Activated CD4-positive, CD25-positive, alpha-beta regulatory T cell treated with anti-CD3 and anti-CD28 coated beads, Interleukin-2, amount 50 U/mL, for 72 hours (primary cell): ENCODE measurements at places on chromosomes 3 and 15.

- DNase-seq = no peak
These were observed 20.5 kb downstream of the ATRIP start for GRCh38 chr3:48467110-48467454.

- no peak for DNase-seq
These were observed 22.6 kb downstream of the ZNF80 start for GRCh38 chr3:114214542-114215341.

DNA sequence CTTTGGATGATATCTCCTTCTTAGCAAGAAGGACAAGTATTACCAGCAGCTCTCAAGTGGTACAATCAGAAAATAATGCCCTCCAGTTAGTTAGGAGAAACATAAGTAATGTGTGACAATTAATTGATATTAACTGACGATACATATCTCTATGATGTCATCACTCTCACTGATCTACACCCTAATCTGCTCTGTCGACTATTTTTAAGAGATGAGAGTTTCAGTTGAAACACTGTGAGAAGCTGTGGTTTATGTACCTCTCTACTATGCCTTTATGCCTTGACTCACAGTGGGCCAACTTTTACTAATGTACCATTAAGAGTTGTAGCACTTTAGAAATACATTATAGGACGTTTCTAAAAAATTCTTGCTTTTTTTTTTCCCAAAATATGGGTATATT, 8.6 kb downstream of the CEP152 start:
- no peak for DNase-seq

- DNase-seq = no peak
These were observed 172.4 kb downstream of the KLHL25 start for GRCh38 chr15:85622221-85622831.

- DNase-seq = no peak
These were observed 193.6 kb downstream of the EPHB1 start for GRCh38 chr3:134988666-134989065.
